Astrocyte of the spinal cord (primary cell): ENCODE measurements at places on chromosomes 5 and 9.

GRCh38 chr5:40540301-40540700, 139.4 kb upstream of the PTGER4 start:
- DNase-seq, result no peak

GRCh38 chr5:159971931-159972461, 36.9 kb upstream of the TTC1 start:
- no peak for DNase-seq

DNA sequence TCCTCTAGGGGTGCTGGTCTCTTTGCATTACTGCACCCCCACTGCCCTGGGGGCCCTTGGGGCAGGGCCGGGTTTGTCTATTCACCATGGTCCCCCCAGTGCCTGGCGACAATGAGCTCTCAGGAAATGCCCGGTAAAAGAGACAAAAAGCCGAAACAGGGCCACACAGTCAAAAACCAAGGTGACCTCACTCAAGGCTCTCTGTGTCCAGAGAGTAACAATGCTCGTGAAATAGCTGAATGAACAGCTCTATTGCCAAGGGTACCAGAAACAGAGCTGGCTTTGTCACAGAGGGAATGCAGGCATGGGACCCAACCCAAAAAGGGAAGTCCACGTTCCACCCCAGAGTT, 16.0 kb downstream of the SH3PXD2B start:
- DNase-seq, result no peak

- no peak for DNase-seq
Measured at GRCh38 chr9:101032426-101032825, 3.9 kb downstream of the PLPPR1 start.

DNA sequence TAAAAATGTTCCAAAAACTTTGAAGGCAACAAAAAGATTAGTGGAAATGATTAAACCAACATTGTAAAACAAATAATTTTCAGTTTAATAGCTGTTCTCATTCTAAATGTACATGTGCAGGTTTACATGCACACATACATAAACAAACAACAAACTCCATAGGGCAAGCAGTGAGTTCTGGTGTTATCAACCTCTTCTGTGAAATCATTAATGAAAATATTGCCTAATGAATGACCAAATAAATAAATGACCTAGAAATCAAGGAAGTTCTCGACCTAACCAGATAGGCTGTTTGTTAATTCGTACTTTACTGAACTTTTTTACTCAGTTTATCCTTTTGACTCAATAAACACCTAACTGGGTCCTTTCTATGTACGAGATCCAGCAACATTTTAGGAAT, 165.5 kb upstream of the RORB start:
- DNase-seq, result no peak

GRCh38 chr5:144395704-144396103, 225.0 kb downstream of the KCTD16 start:
- DNase-seq, result no peak

DNA sequence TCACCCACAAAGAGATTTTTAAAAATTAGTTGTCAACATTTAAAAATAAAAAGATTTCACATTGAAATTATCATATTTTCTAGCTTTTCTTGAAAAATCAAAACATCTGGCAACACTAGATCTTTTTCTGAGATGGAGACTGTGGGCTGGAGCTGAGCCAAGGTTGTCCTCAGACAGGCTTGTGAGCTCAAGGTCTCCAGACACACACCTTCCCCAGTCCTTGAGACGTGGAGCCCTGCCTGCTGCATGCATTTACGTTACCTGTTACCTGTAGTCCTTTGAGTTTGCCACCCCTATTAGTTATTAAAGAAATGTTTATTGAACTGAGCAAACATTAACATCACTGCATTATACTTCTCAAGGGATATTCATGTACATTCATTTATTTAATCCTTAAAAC, 87.5 kb upstream of the TLE1 start:
- no peak for DNase-seq

DNA sequence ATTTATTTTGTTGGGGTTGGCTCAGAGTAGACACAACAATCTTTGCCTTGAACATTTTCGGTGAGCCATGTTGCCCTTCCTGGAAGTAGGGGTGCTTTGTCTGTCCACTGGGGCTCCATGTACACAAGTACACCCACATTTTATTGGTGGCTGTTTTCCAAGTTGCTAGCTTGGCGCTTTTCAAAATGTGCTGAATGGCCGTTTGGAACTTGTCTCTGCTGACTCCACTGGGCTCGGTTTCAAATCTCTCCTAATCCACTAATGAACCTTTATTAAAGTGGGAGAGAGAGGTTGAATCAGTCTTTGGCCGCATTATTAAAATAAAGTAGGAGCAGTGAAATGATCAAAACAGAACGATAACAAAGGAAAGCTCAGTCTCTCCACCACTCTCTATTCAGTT, 64.6 kb upstream of the TAF11L2 start:
- no peak for DNase-seq

DNA sequence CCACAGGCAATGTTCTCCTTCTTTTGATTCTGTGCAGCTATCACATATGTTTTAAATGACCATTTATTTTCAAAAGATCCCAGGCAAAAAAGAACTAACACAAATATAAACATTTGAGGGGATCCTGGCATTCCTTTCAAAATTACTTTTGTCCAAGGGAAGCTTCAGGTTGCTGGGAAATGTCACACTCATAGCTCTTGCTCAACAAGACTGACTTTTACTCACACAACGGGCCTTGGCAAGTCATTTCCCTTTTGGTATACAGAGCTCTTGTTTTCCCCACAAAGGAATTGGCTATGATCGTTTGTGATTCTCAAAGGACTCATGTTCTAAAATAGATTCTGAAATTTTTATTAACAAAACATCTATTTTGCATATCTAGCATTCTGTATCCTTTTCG, 4.5 kb upstream of the PALM2AKAP2 start:
- no peak for DNase-seq

- DNase-seq, result no peak
Measured at GRCh38 chr5:59000211-59000610, 417.3 kb downstream of the RAB3C start.

DNA sequence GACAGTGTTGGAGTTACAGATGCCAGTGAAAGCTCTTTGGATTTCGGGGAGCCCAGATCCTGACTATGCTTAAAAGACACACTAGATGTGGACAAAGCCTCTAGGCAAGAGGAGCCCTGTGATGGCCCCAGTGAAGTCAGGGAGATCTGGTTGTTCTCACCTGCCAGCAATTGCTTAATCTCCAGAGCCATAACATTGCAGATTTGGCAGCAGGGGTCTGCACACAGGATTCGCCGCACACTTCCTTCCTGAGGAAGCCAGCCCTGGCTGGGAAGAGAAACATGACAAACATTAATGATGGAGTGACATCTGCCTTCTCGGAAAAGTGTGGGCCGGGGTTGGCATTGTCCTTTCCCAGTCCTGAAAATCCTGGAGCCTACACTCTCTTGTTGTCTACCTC, 65.2 kb upstream of the PHF24 start:
- no peak for DNase-seq

DNA sequence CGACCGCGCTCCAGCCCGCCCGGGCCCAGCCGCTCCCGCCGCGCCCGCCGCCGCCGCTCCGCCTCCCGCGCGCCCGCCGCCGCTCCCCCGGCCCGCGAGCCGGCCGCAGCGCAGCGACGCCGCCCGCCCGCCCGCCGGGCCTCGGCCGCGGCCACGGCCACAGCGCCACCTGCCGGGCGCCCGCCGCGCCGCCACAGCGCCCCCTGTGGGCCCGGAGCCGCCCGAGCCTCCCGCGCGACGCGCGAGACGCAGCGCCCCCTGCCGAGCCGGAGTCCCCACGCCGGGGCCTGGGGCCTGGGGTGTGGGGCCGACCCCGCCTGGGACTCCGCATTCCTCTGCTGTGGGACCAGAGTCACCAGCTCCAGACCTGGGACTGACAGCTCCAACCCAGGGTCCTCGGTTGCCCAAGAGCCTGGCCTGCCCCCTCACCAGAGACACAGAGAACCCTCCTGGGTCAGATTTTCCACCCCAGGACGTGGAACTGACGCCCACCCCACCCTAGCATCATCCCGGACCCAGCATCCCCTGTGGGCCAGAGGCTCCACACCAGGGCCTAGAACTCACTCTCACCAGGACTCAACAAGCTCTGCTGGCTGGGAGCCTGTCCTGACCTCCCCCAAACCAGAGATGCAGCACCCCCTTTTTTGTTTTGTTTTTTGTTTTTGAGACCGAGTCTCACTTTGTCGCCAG, at the start of gene RAPGEF1:
RAPGEF1 (minus strand) TSS at position 118 of the 690 bp plus-strand sequence. CDS start 246 bp downstream, outside the sequence.
- DNase-seq, result no peak

DNA sequence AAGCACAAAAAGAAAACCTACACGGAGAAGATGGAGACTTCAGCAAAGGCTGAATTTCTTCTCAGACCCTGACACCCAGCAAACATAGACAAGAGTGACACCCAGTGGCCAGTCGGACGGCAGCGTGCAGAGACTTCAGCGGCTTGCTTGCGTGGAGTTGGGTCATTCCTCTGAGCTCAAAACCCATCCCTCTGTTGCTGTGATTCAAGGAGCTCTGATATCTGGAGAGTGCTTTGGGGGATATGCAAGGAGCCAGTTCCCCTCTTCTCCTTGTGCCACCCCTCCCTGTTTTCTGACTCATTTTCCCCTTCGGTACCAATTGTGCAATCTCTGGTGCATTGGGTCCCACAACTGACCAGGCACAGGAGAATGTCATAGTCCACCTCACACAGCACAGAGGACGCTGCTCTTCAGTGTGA, 27.5 kb downstream of the SH3TC2 start:
- DNase-seq, result peak; percentile 79

GRCh38 chr5:134018154-134018985, 13.6 kb upstream of the VDAC1 start:
- no peak for DNase-seq

GRCh38 chr9:14441976-14442651, 128.2 kb upstream of the NFIB start:
- no peak for DNase-seq

GRCh38 chr9:93846349-93846748, 108.8 kb downstream of the BARX1 start:
- DNase-seq, result no peak

- DNase-seq, result no peak
Measured at GRCh38 chr5:147426640-147427327, 83.1 kb downstream of the DPYSL3 start.

- DNase-seq, result peak; percentile 28
Measured at GRCh38 chr5:80711938-80712337, 57.2 kb upstream of the DHFR start.
